ENCODE measurements at places on chromosomes 6 and 20.
A peak's percentile ranks its signal among the peaks of the same experiment; 100 is the strongest.

- DNase-seq: no peak
Measured at GRCh38 chr6:108145639-108146038, 20.2 kb upstream of the NR2E1 start.

- DNase-seq: no peak
Measured at GRCh38 chr20:8812817-8813216, 256.1 kb upstream of the PLCB4 start.

GRCh38 chr6:167119670-167120582 lies 3.0 kb upstream of the CCR6 start:
- DNase-seq: peak; percentile 78

- DNase-seq: no peak
Measured at GRCh38 chr6:104418125-104418524, 441.6 kb downstream of the HACE1 start.

- DNase-seq: peak; percentile 69
Measured at GRCh38 chr6:26033085-26033940, 53.9 kb upstream of the HFE start.

DNA sequence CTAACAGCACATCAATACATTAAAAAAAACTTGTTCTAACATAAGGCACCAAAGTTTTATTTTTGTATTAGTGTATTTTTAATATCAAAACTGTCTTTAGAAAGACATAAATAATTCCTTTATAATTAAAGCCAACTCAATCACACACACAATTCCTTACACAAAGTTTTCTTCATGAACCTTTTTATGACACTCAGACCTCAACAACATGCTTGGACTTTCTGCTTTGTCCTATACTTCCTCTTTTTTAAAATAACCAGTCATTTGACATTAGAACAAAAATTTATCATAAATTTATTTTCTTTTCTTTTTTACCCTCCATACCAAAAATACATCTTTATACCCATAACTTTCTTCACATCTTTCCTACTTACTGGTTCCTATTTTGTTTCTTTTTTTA lies 292.0 kb upstream of the ARID1B start:
- DNase-seq: no peak

GRCh38 chr6:37821446-37821845 lies 1.9 kb downstream of the ZFAND3 start:
- no peak for DNase-seq

GRCh38 chr6:3456395-3456897 lies 404 bp downstream of the SLC22A23 start:
- no peak for DNase-seq

Measured in CD4-positive, alpha-beta T cell treated with Interleukin-17A for 4 hours (primary cell).